ENCODE measurements at places on chromosomes 16 and 17.

DNA sequence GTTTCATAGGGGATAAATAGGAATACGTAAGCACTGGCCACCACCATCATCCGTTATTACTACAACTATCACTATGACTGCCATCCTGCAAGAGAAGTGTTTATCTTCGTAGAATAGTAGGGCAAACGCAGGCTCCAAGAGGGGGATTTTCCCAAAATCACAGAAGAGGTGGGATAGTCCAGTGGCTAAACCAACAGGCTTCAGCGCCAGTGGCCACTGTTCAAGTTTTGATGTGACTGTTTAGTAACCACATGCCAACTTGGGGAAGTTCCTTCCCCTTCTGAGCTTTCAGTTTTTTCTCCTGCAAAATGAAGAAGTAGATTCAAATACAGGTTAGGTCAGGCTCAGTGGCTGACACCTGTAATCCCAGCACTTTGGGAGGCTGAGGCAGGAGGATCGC, 60.7 kb upstream of the GRIN2A start:
- no peak for DNase-seq

DNA sequence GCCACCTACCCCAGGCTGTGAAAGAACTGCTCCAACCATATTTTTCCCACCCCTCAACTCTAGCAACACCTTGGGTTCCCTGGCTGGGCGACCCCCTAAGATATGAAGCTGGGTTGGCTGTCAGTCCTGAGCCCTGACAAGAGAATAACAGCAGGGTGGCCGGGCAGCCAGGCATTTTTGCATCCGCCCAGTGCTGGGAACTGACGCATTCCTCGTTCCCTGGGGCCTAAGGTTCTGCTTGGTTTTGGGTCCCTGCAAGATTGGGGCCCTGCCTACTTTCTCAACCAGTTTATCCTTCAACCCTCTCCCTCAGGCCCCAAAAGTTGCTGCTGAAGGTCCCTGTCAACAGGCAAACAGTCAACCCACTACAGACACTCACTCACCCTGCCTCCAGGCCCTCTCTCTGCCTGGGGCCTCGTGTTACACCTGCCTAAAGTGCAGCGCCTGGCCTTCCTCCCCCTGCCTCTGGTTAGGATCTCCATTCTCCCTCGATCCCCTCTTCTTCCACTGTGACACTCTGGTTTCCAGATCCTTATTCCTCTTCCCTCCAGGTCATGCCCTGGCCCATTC, 151.5 kb downstream of the STX8 start:
- DNase-seq: no peak

DNA sequence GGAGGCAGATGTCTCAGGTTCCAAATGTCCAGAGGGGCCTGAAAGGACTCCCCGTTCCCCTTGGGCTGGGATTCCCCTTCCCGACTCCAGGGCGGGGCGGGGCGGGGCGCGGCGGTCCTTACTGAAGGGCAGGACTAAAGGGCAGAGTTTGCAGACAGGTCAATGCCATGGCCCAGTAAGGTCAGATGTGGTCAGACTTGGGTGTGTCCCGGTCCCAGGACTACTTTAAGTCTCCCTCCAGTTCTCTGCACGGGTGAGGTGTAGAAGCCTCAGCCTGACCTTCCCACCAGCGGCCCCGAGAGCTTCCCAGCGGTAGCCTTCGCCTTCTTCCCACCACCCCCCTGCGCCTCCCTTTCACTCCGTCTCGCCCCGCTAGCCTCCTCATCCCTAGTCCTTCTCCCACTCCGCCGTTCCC, 532 bp downstream of the KDM6B start:
- DNase-seq: no peak

GRCh38 chr17:50170662-50171370, 5.0 kb downstream of the SGCA start:
- DNase-seq: no peak

DNA sequence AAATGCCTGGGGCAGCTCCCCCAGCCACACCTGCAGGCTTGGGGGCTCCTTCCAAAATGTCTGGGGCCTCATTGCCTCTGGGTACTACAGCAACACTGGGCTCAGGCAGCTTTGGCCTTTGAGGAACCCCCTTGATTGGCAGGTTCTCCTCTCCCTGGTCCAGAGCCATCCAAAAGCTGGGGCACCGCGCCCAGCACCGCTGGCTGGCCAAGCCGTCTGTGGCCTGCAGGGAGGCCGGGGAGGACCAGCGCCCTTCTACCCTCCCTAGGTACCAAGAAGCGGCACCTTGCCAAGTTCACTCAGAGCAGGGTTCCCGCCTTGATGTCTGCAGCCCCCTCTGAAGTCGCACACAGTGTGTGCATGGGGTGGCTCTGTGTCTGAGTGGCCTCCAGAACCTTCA, 30.1 kb downstream of the TIMM22 start:
- no peak for DNase-seq

GRCh38 chr16:12146966-12147365, 170.4 kb downstream of the SNX29 start:
- DNase-seq: no peak

GRCh38 chr16:88498576-88499208, 45.6 kb downstream of the ZFPM1 start:
- no peak for DNase-seq

DNA sequence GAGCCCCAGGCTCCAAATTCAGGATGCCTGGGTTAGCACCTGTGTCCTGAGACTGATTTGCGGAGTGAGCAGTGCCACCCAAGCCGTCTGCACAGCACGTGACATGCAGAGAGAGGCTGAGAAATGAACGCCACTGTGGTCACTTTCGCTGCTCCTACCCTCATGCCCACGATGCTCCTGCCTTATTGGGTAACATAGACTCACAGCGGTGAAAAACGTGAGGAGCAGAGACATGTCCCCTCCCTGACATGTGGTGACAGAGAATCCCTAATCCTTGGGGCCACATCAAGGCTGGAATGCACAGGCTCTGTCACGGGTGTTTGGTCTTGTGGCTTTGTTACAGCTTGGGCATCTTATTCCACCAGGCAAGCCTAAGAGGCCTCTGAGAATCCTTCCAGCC, 52.1 kb upstream of the CACNG5 start:
- DNase-seq: no peak

DNA sequence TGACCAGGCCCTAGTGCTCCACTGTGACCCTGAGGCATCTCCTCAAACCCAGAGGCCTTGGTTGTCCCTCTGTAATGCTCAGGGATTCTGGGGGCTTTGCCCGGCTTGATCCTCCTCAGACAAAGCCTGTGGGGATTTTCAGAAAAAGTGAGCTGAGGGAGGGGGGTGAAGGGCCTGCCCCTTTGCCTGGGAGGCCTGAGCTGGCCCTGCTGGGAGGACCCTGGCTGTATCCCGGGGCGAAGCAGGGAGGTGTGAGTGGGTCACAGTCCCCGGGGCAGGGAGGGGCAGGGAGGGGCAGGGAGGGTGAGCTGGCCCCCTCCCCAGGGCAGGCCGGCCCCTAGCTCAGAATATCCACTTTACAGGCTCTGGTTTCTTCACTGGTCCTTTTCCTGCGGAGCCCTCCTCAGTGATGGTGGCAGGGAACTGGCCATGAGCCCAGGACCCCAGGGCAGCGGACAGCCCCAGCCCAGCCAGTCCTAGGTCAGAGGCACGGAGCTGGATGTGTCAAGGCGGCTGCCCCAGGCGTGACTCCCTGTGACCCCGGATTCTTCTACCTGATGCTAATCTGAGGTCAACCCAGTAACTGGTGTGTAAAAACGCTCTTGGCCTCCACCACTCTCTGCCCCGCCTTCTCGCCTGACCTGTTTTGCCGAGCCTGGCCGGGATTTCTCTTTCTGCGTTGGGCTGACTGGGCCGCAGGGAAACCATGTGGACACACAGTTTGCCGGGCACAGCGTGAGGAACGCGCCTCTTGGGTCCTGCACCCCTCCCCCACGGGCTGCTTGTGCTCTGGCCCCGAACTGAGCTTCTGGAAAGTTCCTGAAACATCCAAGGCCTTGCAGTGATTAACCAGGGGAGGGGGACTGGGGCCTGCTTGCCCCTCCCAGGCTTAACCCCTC, 5.8 kb upstream of the FASN start:
- no peak for DNase-seq

GRCh38 chr16:10171221-10171620, 11.0 kb downstream of the GRIN2A start:
- no peak for DNase-seq

- no peak for DNase-seq
Measured at GRCh38 chr17:17780922-17781590, 55.7 kb downstream of the SREBF1 start.

DNA sequence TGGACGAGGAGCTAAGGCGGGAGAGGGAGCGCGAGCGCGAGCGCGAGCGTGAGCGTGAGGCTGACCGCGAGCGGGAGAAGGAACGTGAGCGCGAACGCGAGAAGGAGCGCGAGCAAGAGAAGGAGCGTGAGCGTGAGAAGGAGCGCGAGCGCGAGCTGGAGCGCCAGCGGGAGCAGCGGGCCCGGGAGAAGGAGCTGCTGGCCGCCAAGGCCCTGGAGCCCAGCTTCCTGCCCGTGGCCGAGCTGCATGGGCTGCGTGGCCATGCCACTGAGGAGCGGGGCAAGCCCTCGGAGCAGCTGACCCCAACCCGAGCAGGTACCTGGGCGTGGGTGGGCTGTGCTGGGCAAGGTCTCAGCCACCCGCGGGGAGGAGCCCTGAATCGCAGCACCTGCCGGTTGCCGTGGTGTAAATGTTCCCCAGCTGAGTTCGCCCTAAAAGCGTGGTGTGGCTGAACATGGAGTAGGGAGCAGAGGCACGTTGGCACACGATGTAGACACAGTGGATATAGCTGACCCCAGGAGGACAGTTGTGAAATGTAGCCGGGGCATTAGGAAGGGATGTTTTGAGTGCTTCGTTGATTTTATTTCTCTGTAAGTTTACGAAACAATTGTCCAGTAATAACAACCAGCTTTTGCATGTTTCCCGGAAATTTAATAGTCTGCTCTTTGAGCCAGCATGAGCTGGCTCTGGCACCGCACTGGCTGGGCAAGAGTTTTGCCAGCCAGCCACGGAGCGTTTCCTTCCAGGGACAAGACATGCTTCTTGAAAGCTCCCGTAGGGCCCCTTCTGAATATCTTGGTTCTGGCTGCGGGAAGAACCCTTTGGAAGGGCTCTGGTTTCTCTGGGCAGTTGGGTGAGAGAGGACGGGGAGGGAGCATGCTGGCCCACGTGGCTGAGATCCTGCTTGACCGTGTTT, 32.1 kb downstream of the GINS2 start:
- DNase-seq: no peak

DNA sequence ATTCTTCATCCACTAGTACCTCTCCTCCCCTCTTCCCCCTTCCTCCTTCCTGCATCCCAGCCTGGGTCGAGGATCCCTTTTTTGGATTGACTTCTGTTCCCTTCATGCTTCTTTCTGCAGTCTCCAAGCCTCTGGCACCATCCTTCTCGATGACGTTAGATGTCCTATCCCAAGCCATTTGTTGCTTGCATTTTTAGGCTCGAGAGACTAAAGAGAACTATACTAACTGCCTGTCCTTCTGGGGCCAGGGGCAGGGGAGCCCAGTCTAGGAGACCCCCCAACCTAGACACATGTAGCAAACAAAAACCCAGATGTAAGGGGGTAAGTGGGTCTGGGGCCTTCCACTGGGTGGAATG, 23.9 kb downstream of the UNK start:
- no peak for DNase-seq

DNA sequence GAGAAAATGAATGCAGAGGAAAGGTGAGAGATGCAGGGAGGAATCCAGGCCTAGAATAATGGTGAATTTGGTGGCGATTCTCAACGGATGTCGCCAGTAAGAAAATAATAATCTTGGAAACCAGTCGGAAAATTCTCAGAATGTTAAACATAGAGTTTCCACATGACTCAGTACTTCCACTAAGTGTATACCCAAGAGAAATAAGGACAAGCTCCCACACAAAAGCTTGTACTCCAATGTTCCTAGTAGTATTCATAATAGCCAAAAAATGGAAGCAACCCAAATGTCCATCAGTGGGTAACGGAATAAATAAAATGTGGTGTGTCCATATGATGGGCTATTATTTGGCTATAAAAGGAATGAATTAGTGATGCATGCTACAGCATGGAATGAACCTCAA, 19.4 kb upstream of the ENGASE start:
- DNase-seq: no peak

GRCh38 chr16:55242667-55243066, 81.3 kb upstream of the IRX6 start:
- DNase-seq: no peak

GRCh38 chr16:70750893-70751467, 50.0 kb downstream of the VAC14 start:
- no peak for DNase-seq

GRCh38 chr17:19265755-19266154, 28.6 kb downstream of the EPN2 start:
- no peak for DNase-seq

- DNase-seq: no peak
Measured at GRCh38 chr16:11213799-11214198, 42.2 kb downstream of the SOCS1 start.

GRCh38 chr17:49965524-49965909, 3.5 kb upstream of the DLX4 start:
- DNase-seq: no peak

GRCh38 chr17:78817123-78817522, 23.5 kb downstream of the USP36 start:
- DNase-seq: no peak

DNA sequence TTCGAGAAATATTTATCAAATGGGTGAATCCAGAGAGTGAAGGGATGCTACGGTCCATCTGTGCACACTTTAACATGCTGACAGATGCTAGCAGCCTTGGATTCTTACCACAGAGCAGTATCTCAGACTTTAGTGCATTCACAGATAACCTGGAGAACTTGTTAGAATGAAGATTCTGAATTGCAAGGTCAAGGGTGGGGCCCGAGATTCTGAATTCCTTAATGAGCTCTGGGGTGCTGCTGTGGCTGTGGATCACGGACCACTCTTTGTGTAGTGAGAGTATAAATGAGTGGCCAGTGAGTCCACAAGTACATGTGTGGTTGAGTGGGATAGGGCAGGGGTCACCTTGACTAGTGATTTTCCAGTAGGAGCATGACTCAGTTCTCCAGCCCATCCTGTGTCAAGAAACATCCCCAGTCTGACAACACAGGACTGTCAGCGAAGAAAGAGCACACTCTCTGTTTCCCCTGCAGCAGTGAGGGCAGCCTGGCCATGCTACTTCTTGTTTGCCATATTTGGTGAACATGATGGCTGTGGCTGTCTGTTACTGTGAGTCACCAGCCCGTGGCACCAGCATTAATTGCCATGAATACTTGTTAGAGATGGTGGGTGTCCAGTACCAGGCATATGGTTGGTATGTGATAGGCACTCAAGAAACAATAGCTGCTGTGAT, 13.0 kb upstream of the SALL1 start:
- DNase-seq: no peak

GRCh38 chr16:86044241-86044671, 145.3 kb downstream of the IRF8 start:
- DNase-seq: peak; percentile 17
